ENCODE measurements at places on chromosomes 5 and 9.

- no peak for DNase-seq
Observed at GRCh38 chr5:109685916-109686315, 3.8 kb upstream of the MAN2A1 start.

DNA sequence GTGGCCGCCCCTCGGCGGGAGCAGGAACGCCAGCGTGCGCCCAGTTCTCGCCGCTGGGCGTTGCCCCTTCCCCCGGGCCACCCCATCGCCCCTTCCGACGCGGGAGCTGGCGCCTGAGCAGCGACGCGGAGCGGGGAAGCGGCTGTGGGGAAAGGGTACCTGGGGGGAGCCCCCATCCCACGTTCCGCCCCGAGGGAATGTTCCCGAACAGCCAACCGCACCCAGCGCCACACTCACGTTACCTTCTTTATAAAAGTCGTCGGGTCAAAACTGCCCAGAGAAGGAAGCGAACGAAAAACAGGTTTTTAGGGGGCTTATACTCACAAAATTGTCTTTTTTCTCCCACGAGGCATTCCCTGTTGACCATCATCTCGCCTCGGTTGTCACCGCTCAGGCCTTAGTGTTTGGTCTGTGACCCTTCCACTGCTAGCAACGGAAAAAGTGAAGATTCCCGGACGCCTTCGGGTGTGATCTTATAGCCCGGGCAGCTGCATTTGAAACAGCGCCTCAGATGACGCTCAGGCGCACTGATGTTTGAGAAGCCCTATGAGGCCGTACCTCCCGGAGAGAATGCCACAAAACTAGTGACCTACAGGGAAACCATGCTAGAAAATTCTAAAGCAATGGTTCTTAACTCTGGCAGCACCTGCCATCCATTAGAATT lies 475 bp upstream of the GOLM1 start:
- no peak for DNase-seq

- DNase-seq, result no peak
Observed at GRCh38 chr9:89896806-89897340, 292.1 kb downstream of the GADD45G start.

DNA sequence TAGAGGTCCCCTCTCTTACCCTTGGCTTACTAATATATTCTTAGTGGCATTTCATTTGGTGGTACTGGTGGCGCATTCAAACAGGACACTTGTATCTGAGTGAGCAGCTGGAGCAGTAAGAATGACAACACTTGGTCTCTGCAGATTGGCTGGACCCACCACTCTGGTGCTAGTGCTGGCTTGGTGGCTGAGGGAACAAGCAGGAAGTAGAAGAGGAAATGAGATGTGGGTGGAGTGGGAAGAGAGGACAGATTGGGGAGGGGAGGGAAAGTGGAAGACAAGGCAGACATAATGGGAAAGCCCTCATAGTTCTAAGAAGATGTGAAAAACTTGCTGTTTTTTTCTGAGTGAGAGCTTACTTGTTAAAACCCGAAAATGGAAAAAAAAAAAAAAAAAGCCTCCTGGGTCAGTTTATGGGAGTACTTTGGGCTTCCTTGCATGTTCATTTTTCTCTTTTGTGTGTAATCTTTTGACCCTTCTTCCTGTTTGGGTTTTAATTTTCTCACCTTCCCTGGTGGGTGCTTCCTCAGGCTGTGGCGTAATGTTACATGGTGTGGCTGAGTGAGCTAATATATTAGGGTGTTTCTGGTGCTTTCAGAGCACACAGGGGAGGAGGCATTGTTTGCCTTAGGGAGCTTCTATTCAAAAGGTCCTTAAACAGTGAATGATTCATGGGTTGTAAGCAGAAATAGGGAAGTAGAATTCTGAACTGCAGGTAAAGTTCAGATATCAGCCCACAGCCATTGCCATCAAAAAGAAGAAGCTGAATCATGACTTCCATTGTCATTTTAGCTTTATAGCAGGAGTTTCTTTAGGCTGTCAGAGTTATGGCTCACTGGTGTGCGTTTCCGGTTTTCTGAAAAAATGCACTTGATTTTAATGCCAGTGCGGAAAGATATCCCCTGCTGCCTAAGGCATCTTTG lies 52.3 kb downstream of the TLE4 start:
- DNase-seq, result no peak

DNA sequence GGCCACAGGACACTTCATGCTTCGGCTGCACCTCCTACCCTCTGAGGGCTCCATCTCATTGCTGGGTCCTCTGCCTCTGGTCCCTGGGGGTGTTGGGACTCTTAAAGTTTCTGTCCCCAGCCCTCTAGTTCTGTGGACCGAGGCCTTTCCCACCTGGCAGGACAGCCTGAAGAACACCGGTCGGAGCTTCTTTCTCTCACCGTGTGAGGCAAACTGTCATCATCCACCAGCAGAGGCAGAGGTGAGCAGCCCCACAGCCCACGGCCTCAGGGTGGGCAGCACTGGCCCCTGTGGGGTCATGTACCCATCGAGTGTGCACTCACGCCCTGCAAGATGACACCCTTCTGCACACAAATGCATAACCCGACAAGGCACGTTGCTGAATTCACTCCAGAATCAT lies 49.9 kb downstream of the IRX2 start:
- no peak for DNase-seq

All from stimulated activated naive CD4-positive, alpha-beta T cell (primary cell).